ENCODE measurements at places on chromosomes 16 and 17. TPM values are rescaled to one million over a fixed set of nuclear protein-coding genes. Genes with fewer than 3 reads are reported as not detected.

DNA sequence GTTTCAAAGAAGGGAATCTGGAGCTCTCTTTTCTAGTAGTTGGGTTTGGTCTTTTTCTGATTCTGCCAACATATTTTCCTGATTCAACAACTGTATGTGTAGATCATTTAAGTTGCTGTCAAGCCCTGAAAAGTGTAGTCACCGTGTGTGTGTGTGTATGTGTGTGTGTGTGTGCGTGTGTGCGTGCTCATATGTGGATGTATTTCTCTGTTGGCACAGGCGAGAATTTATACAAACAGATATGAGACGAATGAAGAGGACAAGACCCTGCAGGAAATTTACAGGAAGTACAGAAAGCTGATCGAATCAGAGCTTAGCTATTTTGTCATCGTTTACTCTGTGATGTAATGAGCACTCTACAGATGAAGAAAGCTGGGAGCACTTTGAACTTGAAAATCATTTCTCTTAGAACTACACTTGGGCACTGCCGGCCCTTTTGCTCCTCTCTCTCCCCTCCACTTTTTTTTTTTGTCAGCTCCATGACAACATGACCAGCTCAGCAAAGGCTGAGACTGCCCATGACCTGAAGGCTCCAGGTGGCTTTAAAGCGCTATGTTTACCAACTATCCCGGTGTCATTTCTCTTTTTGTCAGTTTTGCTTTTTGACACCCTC is 11.2 kb downstream of the FBXO39 start:
- H3K36me3 ChIP-seq, result no peaks in the 10 kb centered on the region
- H3K27ac ChIP-seq, result no peak overlapping the region
- H3K4me3 ChIP-seq, result no peak overlapping the region
- H3K27me3 ChIP-seq, result no peaks in the 10 kb centered on the region
- H3K4me1 ChIP-seq, result no peaks in the 10 kb centered on the region

DNA sequence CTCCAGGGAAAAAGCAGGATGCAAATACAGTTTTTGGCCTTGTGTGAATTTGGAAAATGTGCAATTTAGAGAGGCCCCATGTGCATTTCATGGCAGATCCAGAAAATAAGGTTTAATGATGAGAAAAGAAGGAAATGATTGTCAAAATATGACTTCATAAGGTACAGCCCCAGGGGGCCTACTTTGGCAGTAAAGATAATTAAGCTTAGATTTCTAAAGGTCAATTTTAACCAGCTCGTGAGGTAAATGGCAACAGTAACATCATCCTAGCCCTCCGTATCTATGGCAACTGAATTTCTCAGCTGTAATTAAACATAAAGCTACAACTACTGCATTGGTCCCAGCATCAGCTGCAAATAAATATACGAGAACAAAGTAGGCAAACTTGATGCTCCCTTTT is 30.0 kb upstream of the PRSS54 start:
- H3K27ac ChIP-seq, result no peak overlapping the region
- no peaks in the 10 kb centered on the region for H3K4me1 ChIP-seq
- no peaks in the 10 kb centered on the region for H3K27me3 ChIP-seq
- no peaks in the 10 kb centered on the region for H3K36me3 ChIP-seq

- peaks cover 3% of the 10 kb centered on the region for H3K4me1 ChIP-seq
- no peak overlapping the region for H3K4me3 ChIP-seq
- no peak for DNase-seq
- no peaks in the 10 kb centered on the region for H3K36me3 ChIP-seq
- no peak overlapping the region for H3K27ac ChIP-seq
- no peaks in the 10 kb centered on the region for H3K27me3 ChIP-seq
Observed at GRCh38 chr17:50884439-50885311, 18.5 kb upstream of the TOB1 start.

DNA sequence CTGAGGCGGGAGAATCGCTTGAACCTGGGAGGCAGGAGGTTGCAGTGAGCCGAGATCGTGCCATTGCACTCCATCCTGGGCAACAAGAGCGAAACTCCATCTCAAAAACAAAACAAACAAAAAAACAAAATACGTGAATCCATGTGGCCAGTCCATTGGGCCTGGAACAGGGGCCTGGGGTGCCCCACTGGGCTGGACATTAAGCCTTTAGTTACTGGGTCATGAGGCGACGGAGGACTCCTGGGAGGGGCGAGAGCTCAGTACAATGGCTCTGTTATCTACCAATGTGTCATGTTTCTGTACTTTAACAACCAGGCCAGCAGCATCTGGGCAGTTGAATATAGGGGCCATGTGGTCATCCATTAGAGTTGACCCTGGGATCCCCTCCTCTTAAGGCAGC is 18.9 kb upstream of the CLEC18A start:
- H3K4me1 ChIP-seq, result no peaks in the 10 kb centered on the region
- no peak overlapping the region for H3K4me3 ChIP-seq
- DNase-seq, result no peak
- no peaks in the 10 kb centered on the region for H3K36me3 ChIP-seq
- H3K27me3 ChIP-seq, result no peaks in the 10 kb centered on the region

DNA sequence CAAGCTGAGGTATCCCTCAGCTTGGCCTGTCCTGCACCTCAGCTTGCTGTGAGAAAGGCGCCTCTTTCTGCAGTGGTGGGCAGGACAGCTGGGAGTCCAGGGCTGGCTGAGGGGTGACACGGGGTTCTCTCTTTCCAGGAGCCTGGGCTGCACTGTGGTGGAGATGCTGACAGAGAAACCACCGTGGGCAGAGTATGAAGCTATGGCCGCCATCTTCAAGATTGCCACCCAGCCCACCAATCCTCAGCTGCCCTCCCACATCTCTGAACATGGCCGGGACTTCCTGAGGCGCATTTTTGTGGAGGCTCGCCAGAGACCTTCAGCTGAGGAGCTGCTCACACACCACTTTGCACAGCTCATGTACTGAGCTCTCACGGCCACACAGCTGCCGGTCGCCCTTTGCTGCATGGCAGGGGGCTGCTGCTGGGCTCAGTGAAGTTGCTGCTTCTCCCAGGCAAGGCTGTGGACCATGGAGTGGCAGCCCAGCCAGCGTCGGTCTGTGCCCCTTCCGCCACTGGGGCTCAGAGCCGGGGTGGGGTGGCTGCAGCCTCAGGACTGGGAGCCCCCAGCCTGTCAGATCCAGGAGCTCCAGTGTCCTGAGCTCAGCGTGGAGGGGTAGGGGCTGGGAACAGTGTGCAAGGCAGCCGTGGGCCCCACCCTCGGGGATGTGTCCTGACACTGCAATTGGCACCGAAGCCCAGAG is 6.4 kb downstream of the LIMD2 start:
- H3K36me3 ChIP-seq, result peaks cover 4% of the 10 kb centered on the region
- H3K4me3 ChIP-seq, result no peak overlapping the region
- H3K27ac ChIP-seq, result no peak overlapping the region
- DNase-seq, result no peak

- H3K27me3 ChIP-seq, result no peaks in the 10 kb centered on the region
- no peak overlapping the region for H3K27ac ChIP-seq
- peaks cover 1% of the 10 kb centered on the region for H3K4me1 ChIP-seq
- peak; percentile 30 for DNase-seq
- H3K36me3 ChIP-seq, result no peaks in the 10 kb centered on the region
- no peak overlapping the region for H3K4me3 ChIP-seq
Observed at GRCh38 chr16:78823027-78823426, 723.6 kb downstream of the WWOX start.

DNA sequence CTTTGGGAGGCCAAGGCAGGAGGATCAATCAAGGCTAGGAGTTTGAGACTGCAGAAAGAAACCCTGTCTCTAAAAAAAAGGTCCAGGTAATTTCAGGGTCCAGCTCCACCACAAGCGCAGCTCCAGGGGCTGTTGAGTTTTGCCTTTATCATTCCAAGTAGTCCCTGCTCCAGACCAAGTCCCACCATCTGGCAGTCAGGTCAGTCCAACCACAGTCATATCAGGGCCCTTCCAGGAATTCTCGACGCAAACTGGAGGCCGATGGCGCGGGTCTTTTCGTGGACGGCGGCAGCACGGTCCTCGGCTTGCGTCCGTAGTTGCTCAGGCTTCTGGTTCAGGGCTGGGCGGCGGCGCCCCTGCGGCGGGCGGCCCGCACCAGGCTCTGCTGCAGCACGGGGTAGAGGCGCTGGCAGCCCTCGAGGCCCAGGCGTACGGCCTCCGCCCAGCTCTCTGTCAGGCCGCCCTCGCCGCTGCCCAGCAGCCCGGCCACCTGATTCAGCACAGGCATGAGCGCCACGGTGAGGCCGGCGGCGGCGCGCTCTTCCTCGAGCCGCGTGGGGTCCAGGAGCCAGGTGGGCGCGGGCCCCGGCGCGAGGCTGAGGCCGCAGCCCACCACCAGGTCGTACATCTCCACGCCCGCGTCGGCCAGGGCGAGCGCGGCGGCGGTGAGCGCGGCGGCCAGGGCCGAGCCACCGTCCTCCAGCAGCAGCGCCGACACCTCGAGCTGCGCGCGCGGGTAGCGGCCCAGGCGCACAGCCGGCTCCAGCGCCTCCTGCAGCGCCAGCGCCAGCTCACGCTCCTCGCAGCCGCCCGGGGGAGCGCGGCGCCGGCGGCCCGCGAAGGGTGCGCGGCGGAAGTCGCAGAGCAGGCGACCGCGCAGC is 752 bp downstream of the EXOSC6 start:
- H3K36me3 ChIP-seq, result no peaks in the 10 kb centered on the region
- H3K27me3 ChIP-seq, result no peaks in the 10 kb centered on the region
- DNase-seq, result peak; percentile 63
- H3K4me3 ChIP-seq, result peak overlapping the region; percentile 58
- peaks cover 4% of the 10 kb centered on the region for H3K4me1 ChIP-seq
- H3K27ac ChIP-seq, result peak overlapping the region; percentile 51

- H3K36me3 ChIP-seq, result no peaks in the 10 kb centered on the region
- H3K27ac ChIP-seq, result peak overlapping the region; percentile 97
- peak; percentile 23 for DNase-seq
- no peaks in the 10 kb centered on the region for H3K27me3 ChIP-seq
Observed at GRCh38 chr17:57606111-57606875, 138.8 kb downstream of the CCDC182 start.

GRCh38 chr17:40311575-40311974 is 2.6 kb downstream of the RARA start:
- H3K4me3 ChIP-seq, result no peak overlapping the region
- no peaks in the 10 kb centered on the region for H3K36me3 ChIP-seq
- DNase-seq, result no peak
- peaks cover 81% of the 10 kb centered on the region for H3K4me1 ChIP-seq

- H3K36me3 ChIP-seq, result no peaks in the 10 kb centered on the region
- peak overlapping the region; percentile 80 for H3K27ac ChIP-seq
- peaks cover 18% of the 10 kb centered on the region for H3K4me1 ChIP-seq
- no peak overlapping the region for H3K4me3 ChIP-seq
- peak; percentile 78 for DNase-seq
Observed at GRCh38 chr17:57396511-57396921, 140.2 kb downstream of the MSI2 start.

DNA sequence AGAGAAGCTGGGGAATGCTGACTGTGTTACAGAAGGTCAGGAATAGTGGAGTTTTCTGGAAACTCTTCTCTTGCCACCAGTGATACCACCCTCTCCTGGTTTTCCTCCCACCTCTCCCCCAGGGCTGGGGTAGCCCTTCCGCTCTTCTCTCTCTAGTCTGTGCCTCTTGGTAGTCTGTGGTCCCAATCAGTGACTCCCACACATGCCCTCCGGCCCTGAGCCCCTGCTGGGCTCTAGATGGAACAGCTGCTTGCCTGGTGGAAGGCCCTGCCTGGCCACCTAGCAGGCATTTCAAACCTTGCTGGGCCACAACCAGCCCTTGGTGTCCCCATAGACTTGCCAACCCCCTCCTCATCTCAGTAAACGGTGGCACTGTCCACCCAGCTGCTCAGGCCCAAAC is 15.2 kb upstream of the MTSS2 start:
- H3K4me1 ChIP-seq, result peaks cover 44% of the 10 kb centered on the region
- no peak for DNase-seq
- H3K27ac ChIP-seq, result peak overlapping the region; percentile 78
- H3K4me3 ChIP-seq, result no peak overlapping the region
- no peaks in the 10 kb centered on the region for H3K36me3 ChIP-seq

GRCh38 chr17:57048096-57048495 is 37.0 kb upstream of the AKAP1 start:
- DNase-seq, result no peak
- peaks cover 6% of the 10 kb centered on the region for H3K27me3 ChIP-seq
- H3K4me1 ChIP-seq, result no peaks in the 10 kb centered on the region
- H3K36me3 ChIP-seq, result no peaks in the 10 kb centered on the region
- no peak overlapping the region for H3K27ac ChIP-seq

The TEX14 gene
- total RNA-seq, result 0.22 TPM

The C17orf50 gene
- total RNA-seq, result not detected

The ABCC11 gene
- not detected for total RNA-seq

The PNMT gene
- total RNA-seq, result 8.2 TPM

The INTS2 gene
- 13.4 TPM for total RNA-seq

The ITGB3 gene
- 88.8 TPM for total RNA-seq

The EFCAB5 gene
- 1.4 TPM for total RNA-seq

The MYO19 gene
- 74.7 TPM for total RNA-seq

The CDH1 gene
- total RNA-seq, result 149 TPM
